Hematopoietic multipotent progenitor cell (in vitro differentiated cells): ENCODE measurements at places on chromosomes 6 and 20.
A peak's percentile ranks its signal among the peaks of the same experiment; 100 is the strongest.

GRCh38 chr6:56481957-56482356 lies 160.7 kb downstream of the DST start:
- no peak for DNase-seq

DNA sequence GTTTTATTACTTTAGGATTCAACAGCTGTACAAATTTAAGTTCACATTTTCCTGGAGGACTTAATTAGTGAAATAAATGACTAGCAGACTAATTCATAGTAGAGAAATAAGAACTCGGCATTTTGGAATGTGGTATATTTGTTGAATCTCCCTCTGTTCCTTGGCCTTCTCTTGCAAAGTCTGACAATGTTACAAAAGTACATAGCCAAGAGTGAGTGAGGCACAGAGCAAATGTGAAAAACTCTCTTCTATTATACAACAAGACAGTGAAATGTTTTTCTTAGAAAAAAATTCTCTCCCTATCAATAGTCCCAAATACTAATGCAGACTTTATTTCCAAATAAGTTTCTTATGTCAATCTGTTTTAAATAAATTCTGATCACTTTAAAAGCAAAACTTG lies 44.2 kb upstream of the TCF21 start:
- DNase-seq, result no peak

DNA sequence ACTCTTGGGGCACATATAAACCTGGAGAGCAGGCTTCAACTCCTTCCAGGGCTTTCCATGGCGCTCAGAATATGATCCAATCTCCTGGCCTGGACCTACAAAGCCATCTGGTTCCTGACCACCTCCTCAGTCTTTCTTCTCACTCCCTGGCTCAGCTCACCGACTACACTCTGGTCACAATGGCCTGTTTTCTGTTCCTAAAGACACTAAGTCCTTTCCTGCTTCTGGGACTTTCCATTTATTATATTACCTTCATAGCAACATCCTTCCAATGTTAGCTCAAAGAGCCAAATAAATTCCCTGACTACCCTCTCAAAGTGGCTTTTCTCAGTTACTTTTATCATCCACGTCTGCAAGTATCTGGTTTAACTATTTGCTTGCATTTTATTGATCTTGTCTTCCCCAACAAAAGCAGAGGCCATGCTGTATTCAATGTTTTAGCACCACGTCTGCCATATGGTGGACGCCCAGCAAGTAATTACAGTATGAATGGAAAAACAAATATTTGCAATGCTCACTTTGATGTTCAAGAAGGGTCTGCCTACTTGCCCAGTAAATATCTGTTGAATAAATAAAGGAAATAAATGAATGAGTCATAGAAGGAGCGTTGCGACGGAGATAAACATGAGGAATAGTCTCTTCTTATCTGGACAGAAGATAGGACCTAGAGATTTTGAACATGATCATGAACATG lies 328.4 kb downstream of the ESR1 start:
- DNase-seq, result no peak

DNA sequence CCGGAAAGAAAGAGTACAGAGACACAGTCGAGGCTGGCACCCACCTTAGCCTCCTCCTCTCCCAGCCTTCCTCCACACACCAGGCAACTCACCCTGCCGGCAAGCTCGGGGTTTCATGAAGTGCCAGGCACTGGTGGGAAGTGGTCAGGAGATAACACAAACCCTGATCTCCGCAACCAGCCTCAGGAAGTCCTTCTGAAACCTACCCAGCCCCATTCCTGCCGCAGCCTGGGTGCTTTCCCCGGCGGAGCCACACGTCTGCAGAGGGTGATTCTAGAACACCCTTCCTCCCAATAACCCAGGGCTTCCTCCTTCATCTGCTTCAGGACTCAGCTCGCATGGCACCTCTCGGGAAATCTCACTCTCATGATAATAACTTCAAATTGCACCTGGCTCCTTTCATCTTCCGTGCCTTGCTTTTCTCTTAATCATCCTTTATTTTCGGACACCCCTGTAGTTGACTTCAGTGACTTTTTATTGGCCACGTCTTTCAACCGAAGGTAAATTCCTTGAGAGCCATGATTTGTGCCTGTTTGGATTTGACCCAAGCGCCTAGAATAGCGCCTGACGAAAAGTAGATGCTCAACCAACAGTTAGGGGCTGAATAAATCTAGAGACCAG lies 8.7 kb upstream of the HLA-E start:
- peak; percentile 77 for DNase-seq

DNA sequence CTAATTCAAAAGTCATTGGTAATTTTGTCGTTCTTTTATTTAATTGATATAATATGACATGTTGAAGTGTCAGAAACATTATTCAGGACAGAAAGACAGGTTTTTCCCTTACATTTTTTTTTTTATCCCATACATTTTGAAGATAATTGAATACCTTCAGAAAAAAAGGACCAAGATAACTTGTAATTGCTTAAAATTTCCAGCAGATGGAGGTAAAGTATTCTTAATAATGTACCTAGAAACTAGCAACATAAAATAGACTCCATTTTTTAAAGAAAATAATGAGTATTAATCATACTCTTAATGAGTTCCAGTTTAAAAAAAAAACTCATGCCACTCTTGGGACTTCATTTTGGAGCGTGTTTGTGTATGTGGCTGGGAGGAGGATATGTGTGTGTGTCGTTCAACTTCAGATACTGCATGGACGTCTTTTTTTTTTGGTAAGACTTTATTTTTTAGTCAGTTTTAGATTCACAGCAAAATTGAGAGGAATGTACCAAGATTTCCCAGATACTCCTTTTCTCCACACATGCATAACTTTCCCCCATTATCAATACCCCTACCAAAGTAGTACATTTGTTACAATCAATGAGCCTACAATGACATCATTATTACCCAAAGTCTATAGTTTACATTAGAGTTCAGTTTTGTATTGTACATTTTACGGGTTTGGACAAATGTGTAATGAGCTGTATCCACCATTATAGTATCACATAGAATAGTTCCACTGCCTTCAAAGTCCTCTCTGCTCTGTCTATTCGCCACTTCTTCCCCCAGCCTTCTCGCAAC lies 79.4 kb downstream of the ROS1 start:
- DNase-seq, result peak; percentile 2

DNA sequence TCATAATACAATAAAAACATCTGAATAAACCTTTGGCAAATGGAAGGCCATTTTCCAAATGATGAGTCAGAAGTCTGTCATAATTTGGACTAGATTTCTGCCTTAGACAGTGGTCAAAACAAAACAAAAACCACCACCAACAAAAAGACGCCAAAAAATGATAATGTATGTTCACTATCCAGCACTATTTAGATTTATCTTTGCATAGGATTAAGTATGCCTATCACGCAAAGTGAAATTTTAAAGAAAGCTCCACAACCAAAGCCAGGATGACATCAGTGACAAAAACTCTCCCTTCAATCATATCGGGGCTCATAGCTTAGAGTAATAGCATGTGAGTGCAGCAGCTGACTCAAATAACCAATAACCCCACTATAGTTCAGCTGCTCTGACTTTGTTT lies 201.9 kb downstream of the MOXD1 start:
- DNase-seq, result no peak

DNA sequence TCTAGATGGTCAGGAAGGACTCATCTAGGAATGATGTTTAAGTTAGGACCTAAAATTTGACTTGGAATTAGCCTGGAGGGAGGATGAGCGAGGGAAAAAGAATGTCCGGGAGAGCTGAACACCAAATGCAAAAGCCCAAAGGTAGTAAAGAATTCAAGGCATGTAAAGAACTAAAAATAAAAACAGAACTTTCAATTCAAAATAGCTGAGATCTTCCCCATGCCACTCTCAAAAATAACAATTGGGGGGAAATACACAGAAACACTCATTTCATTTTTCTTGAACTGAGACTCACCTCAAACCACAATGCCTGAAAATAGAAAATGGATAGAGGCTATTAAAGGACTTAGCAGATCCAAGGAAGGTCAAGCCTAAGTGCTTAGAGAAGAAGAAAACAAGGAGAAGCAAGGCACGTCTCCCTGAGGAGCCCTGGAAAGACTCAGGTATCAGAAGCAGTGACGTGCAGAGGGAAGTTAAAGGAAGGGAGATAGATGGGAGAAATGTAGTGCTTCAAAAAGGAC lies 10.4 kb downstream of the PXT1 start:
- DNase-seq, result no peak

DNA sequence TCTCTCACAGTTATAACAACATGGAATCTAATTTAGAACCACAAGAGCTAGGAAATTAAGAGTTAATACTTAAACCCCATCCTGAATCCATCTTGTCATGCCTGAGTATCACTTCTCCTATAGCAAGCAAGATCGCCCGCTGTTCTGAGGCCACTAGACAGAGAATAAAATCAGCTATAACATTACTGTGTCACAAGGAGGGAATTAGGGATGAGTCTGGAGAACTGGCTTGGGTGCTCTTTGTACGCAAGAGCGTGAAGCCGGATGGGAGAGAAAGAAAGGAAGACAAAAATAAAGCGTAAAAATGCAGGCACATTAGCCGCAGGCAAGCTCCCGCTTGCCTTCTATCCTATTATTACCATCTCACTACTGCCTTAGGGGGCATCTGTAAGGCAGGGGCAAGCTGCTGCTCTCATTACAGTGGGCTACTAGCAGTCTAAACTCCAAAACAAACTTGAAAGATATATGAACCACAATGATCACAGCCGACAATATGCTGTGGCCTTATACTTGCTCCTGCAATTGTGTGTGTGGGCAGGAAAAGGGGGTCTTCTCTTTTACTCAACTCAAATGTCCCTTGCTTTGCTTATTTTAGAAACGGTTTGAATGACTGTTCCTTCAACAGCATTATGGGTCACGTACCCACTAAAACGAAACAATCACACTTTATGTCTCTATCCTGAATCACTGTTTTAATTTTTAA lies 81.9 kb downstream of the GJA10 start:
- no peak for DNase-seq

DNA sequence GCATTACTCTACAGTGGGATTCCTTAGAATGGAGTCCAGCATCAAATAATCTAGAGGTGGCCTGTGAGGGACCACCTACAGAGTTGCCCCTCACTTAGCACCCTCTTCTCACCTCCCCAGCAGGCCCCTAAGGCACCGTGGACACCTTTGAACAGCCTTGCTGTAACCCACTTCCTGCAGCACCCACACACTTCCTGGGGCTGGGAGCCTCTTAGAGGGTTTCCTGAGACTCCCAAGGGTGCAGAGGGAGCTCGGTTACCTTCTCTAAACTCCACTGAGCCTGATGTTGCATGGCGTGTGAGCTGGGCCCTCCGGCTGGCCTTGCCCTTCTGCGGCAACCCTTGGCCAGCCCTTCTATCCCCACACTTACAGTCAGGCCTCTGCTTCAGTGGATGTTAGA lies 7.3 kb upstream of the SIRPG start:
- no peak for DNase-seq

DNA sequence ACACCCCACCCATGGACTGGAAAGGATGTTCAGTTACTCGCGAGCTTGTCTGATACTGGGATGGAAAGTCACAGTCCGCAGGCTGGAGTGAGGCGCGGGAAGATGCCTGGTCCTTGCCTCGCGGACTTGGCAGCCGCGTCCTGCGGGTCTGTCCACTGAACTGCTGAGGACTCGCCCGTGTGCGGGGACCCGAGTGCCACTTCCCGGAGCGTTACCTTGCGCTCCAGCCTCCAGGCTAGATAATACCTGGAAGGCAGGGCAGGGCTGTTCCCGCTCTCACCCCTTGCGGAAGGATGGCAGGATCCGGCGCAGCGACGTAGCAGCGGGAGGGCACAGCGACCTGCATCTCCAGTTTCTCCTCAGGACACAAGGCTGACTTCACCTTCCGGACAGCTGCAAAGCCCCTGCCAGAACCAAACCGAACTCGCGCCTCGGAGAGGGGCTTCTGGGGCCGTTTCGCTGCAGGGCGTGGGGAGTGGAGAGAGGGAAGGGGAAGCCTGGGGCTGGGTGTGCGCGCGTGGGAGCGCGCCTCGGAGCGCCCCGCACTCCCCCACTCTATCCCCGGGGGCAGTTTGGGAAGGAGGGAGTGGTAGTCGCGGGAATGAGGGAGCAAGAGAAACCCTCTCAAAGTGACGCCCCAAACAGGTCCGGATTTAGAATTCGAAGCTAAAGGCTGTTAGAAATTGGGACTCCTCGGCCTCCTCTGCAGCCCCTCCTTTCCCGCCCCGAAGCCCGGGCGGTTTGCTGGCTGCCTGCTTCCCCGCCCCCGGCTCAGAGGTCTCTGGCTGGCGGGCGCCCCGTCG lies at the start of gene KCNQ5:
Gene KCNQ5, plus strand, starts transcription at position 774 of the 803 bp plus-strand sequence.
- no peak for DNase-seq
